ENCODE measurements at places on chromosomes 4 and X.

DNA sequence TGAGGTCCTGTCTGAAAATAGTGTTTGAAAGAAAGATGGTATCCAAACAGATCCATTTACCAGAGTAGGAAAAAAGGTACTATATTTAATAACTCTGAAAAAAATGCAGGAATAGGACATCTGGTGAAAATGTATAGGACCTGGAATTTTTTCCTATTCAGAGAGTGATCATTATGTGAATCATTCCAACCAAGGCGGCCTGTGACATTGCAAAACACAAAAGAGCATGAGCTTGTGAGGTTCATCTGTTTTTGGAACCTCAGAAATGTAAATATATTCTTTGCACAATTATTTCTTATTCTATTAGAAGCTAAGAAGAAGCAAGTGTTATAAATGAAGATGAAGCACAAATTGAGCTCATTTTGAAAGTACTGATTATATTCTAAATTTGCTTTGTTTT, 2.0 kb downstream of the C4orf51 start:
- no peak for DNase-seq

- DNase-seq = no peak
Measured at GRCh38 chr4:17630228-17630627, 15.8 kb downstream of the MED28 start.

DNA sequence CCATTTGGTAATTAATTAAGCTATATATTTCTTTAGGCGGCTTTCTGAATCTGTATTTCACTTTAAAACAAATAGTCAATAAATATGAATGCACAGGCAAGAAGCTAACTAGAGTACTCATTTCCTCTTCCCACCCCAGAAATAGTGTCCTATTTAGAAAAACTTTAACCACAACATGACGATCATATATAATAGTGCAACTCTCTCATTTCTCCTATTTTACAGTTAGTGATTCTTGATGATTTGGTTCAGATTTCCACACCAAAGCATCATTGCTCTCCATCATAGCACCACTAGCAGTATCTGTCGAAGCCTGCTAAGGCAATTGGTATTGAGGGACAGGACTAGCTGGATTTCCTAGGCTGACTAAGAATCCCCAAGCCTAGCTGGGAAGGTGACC, 184.0 kb upstream of the GALNTL6 start:
- no peak for DNase-seq

- DNase-seq = peak; percentile 70
Measured at GRCh38 chr4:47686294-47686872, 151.5 kb downstream of the CORIN start.

DNA sequence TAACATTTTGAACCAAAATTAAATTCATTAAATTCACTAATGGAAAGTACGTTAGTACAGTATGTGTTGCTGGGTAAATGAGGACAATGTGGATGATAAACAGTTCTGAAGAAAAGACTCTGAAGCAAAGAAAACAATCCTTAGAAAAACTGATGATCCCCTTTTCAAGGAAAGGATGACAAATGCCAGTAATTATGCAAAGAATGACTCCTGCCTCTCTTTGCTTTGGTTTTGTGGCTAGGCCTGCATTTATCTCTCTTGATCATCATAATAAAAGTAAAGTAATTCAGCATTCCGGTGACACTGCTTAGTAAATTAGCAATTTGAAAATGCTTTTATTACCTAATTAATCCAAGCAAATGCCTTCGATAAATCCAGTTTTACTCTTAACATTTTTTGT, 652.2 kb upstream of the DIPK2B start:
- DNase-seq = no peak

DNA sequence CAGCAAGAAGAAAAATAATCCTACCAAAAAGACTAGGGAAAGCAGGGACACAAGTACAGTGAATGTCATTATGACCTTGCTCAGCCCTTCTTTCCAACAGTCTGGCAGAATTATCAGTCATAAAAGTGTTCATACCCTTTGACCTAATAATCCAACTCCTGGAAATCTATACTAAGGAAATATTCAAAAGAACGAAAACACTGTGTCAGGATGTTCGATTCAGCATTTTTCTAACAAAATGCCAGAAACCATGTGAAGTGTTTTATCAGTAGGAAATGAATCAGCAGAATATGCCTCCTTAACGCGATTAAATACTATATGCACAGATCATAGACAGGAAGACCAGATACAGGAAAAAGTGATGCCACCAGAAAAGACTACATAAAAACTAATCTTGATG, 16.2 kb upstream of the S100G start:
- DNase-seq = no peak

DNA sequence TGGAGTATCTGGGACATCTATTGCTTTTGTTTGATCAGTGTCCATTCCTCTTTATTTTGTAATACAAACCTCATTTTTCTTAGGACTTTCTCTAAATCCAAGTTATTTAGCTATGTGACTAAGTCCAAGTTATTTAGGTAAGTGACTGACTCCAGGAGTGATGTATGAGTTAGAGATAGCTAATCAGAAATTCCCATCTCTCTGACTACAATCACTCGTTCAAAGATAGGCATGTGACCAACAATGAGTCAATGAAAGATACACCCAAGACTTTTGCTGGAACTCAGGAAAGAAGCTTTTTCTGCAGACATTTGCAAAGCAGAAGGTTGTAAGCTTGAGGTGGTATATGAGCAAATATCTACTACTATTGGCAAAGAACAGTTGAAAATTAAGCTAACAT, 72.5 kb upstream of the KCNIP4 start:
- DNase-seq = no peak

DNA sequence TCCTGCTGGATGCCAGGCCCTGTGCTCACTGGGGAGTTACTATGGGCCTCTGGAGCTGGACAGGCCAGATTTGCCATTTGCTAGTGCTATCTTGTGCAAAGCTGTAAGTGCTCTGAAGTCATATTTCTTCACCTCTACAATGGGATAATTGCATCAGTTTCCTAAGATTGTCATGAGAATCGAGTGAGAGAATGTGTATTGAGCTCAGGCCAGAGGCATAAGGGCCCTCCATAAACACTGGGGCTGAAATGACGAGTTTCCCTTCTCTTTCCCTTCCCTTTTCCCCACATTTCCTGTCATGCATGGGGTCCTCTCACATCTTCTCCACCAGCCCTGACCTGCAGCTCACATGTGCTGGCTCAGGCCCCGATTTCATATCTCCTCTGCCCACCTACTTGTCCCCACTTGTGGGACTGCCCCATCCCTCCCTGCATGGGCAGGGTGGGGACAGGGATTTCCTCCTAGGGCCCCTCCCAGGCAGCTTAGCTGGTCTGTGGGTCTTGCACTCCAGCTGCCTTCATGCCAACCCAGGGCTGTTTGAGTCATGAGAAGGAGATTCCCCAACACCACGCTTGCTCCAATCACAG, 358.8 kb downstream of the MID1IP1 start:
- no peak for DNase-seq

- no peak for DNase-seq
Measured at GRCh38 chr4:150278206-150278605, 200.0 kb downstream of the DCLK2 start.

GRCh38 chrX:56211701-56212100, 20.5 kb upstream of the KLF8 start:
- DNase-seq = no peak

GRCh38 chr4:26931966-26932365, 71.3 kb downstream of the STIM2 start:
- DNase-seq = no peak

- no peak for DNase-seq
Measured at GRCh38 chr4:125116431-125116830, 198.3 kb upstream of the FAT4 start.

- DNase-seq = no peak
Measured at GRCh38 chr4:20219521-20219920, 32.2 kb upstream of the SLIT2 start.

DNA sequence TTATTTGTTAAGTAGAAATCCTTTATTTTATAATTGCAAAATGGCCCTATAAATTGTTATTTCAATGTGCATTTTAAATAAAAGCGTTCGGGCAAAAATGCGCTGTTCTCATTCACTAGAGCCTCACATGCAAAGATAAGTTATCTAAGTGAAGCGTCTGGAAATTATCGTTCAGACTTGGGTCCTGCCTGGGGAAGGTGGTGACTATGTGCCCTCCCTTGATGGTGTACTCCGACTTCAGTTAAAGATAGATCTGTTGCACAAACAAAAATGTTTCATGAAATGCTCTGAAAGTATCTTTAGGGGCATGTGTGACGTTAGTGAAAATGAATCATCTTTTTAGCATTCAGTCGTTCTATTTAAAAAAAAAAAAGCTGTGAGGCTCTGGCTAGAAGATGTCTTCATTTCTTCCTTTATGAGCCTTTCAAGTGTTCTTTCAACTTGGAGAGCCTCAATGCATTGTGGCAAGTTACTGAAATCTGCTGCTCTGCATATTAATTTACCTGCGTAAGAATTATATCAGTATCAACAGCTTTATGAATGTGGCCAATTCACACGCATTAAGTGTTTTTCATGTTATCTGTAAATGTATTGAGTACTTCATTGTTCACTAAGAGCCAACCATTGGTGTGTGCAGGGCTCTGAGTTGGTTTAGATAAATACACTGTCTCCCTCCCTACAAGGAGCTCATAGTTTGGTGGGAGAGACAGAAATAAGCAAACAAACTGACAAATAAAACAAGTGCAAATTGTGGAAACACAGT, 83.0 kb downstream of the AFF1 start:
- no peak for DNase-seq

- DNase-seq = no peak
Measured at GRCh38 chr4:2829933-2830451, 13.7 kb upstream of the ADD1 start.

DNA sequence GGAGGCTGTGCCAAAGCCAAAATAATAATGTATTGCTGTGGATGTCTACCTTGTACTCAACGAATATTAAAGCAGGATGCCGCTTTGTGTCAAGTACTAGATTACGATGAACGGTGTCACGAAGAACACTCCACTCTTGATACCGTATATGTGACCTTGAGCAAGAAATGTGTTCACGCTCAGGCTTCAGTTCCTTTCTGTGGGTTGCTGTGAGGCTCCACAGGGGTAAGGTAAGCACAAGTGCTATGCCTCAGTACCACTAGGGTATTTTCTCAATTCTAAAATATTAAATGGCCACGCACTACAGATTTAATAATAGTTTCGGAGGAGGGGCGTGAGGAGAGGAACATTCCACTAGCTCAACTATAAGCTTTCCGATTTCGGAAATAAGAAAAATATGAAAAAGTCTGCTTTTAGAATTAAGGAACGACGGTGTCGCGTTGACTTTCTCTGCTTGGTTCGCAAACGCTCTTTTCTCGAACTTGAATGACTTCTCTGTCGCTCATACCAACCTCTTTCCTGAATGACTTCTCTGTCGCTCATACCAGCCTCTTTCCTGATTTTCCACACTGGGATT, 607 bp upstream of the SCOC start:
- DNase-seq = peak; percentile 71

- DNase-seq = no peak
Measured at GRCh38 chrX:63128509-63128908, 222.6 kb downstream of the SPIN4 start.

- DNase-seq = no peak
Measured at GRCh38 chr4:55931833-55932232, 16.9 kb upstream of the CEP135 start.

DNA sequence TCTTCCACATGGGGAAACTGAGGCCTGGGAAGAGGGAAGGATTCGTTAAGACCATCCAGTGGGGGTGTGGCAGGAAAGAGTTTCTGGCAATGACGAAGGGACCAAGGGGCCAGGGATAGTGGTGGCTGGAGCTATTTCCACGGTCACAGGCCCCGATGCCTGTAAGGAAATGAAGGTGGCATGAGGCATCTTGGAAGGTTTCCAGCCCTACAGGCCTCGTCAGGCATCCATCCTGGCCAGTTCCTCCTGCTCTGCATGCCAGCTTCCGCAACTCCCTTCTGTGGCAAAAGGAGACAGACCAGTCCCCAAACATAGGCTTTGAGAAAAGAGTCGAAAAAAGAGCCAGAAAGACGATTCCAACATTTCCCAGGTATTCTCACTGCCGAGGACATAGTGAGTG, 9.2 kb upstream of the C4orf50 start:
- DNase-seq = no peak

- no peak for DNase-seq
Measured at GRCh38 chr4:74523096-74523495, 78.2 kb downstream of the AREG start.

DNA sequence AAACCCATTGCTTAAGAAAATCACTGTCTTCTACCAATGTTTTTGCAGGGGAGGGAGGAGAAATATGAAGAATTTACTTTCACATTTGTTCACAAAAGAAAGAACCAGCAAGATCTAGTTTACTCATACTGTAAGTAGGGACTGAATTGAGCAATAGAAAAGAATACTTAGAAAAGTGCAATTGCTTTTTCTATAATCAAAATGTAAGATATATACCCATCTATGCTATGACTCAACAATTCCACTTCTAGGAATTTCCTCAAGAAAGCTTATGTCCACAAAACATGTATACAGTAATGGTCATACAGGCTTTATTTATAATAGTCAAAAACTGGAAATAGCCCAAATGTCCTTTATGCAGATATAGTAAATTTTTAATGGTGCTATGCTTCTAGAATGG, 196.4 kb downstream of the LRBA start:
- no peak for DNase-seq

GRCh38 chr4:81844717-81845116, 373.0 kb upstream of the RASGEF1B start:
- DNase-seq = peak; percentile 41

DNA sequence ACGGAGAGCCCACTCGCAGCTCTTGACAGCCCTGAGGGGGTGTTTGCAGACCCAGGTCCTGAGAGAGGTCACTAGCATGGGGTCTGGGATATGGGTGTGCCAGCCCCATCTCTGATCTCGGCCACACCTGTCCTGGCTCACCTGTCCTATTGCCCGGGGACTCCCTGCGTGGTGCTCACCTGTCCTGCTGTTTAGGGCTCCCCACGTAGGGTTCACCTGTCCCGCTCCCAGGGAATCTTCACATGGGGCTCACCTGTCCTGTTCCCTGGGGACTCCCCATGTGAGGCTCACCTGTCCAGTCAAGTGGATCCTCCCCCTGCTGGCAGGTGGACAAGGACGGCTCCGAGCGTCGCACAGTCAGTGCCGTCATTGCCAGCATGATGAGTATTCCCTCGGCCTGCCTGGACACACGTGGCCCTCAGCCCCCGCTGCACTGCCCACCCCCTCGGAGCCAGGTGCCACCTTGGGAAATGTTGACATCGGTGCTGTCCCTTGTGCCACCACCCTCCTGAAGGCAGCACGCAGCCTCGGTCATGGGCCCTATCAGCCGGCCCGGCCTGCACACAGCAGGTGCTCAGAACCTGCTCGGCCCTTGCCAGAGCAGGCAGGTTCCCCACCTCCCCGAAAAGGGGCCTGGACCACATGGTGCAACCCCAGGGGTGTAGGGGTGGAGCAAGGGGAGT, 6.3 kb downstream of the SLC49A3 start:
- DNase-seq = no peak

DNA sequence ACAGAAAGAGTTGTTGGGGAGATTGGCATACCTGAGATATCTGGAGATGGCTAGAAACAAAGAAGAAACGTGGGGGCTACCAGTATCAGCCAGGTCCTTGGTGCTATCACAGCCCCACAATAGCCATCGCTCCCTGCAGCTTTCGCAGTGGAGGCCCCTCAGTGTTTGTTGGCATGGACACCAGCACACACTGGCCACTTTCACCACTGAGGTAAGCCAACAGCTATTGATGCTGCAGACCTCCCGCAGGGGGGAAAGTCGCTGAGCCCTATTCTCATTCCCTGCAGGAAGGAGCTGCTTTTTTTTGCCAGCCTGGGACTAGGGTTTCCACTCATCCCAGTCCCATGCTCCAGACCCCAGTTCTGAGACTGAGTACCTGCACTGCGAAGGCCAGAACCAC, 879.2 kb upstream of the IGFBP7 start:
- no peak for DNase-seq
